Activated naive CD4-positive, alpha-beta T cell treated with anti-CD3 and anti-CD28 coated beads for 36 hours (primary cell): ENCODE measurements at places on chromosomes 4 and X.
A peak's percentile ranks its signal among the peaks of the same experiment; 100 is the strongest.

GRCh38 chr4:110840221-110840654, 217.4 kb upstream of the PITX2 start:
- H3K4me1 ChIP-seq: no peaks in the 10 kb centered on the region
- H3K27me3 ChIP-seq: no peaks in the 10 kb centered on the region
- DNase-seq: no peak
- H3K27ac ChIP-seq: no peak overlapping the region

GRCh38 chrX:74248889-74249288, 55.1 kb upstream of the ZCCHC13 start:
- H3K27me3 ChIP-seq: no peaks in the 10 kb centered on the region
- no peak overlapping the region for H3K4me3 ChIP-seq
- no peak overlapping the region for H3K27ac ChIP-seq
- peaks cover 6% of the 10 kb centered on the region for H3K36me3 ChIP-seq
- no peaks in the 10 kb centered on the region for H3K4me1 ChIP-seq

GRCh38 chr4:169773889-169774288, 16.1 kb upstream of the HPF1 start:
- H3K4me1 ChIP-seq: peaks cover 12% of the 10 kb centered on the region
- peaks cover 17% of the 10 kb centered on the region for H3K27me3 ChIP-seq
- no peak overlapping the region for H3K27ac ChIP-seq
- H3K4me3 ChIP-seq: no peak overlapping the region
- no peak for DNase-seq
- H3K36me3 ChIP-seq: no peaks in the 10 kb centered on the region

DNA sequence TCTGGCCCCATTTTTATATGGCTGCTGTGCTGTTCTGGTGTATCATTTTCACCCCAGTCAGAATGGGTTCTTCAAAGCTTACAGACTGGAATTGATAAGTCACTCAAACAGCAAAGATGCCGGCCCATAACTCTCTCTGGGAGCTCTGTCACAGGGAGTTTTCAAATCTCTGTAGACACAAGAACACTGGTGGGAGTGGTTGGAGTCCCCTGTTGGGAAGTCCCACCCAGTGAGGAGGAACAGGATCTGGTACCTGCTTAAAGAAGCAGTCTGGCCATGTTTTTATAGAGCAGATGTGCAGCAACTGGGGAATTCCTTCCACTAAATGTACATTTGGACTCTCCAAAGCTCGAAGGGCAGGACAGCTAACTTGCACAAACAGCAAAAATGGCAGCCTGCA, 69.3 kb upstream of the UGT2B7 start:
- no peak overlapping the region for H3K27ac ChIP-seq
- DNase-seq: no peak
- H3K4me3 ChIP-seq: no peak overlapping the region
- no peaks in the 10 kb centered on the region for H3K4me1 ChIP-seq
- H3K27me3 ChIP-seq: no peaks in the 10 kb centered on the region

GRCh38 chr4:164648849-164649212, 105.1 kb upstream of the SMIM31 start:
- no peak for DNase-seq
- H3K4me1 ChIP-seq: no peaks in the 10 kb centered on the region
- peak overlapping the region; percentile 46 for H3K27ac ChIP-seq

- H3K4me3 ChIP-seq: no peak overlapping the region
- H3K27me3 ChIP-seq: no peaks in the 10 kb centered on the region
- DNase-seq: no peak
- H3K27ac ChIP-seq: no peak overlapping the region
- no peaks in the 10 kb centered on the region for H3K4me1 ChIP-seq
- no peaks in the 10 kb centered on the region for H3K36me3 ChIP-seq
Observed at GRCh38 chrX:12292996-12293765, 154.9 kb downstream of the FRMPD4 start.

DNA sequence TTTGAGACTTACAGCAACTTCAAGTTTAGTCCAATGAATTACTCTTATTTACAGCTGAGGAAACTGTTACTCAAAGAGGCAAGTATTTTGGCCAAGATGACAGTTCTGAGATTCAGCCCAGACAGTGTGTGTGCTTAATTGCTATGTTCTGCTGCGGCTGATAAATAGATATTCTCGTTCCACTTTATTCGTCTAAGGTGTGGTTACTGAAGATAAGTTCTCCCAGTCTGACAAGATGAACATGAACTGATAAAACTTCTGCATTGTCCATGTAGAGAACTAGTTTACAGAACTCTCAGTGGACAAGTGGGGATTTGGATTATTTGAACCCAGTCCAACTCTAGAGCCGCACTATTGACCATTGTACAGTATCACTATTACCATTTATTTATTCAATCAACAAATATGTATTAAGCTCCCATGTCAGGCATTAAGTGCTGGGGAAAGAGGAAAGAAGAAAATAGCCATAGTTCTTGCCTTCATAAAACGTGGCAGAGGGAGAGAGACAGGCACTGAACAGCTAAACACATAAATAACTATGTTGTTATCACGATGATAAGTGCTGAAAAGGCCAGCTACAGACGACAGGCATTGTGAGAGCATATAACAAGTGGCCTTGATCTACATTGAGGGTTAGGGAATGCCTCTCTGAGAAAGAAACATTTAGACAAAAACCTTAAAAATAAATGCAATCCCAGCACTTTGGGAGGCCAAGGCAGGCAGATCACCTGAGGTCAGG, 4.0 kb upstream of the DHX15 start:
- no peak overlapping the region for H3K27ac ChIP-seq
- peaks cover 2% of the 10 kb centered on the region for H3K27me3 ChIP-seq

GRCh38 chrX:37854748-37855147, 7.4 kb upstream of the DYNLT3 start:
- H3K27me3 ChIP-seq: no peaks in the 10 kb centered on the region
- H3K27ac ChIP-seq: no peak overlapping the region
- no peaks in the 10 kb centered on the region for H3K4me1 ChIP-seq
- H3K36me3 ChIP-seq: no peaks in the 10 kb centered on the region
- no peak for DNase-seq

DNA sequence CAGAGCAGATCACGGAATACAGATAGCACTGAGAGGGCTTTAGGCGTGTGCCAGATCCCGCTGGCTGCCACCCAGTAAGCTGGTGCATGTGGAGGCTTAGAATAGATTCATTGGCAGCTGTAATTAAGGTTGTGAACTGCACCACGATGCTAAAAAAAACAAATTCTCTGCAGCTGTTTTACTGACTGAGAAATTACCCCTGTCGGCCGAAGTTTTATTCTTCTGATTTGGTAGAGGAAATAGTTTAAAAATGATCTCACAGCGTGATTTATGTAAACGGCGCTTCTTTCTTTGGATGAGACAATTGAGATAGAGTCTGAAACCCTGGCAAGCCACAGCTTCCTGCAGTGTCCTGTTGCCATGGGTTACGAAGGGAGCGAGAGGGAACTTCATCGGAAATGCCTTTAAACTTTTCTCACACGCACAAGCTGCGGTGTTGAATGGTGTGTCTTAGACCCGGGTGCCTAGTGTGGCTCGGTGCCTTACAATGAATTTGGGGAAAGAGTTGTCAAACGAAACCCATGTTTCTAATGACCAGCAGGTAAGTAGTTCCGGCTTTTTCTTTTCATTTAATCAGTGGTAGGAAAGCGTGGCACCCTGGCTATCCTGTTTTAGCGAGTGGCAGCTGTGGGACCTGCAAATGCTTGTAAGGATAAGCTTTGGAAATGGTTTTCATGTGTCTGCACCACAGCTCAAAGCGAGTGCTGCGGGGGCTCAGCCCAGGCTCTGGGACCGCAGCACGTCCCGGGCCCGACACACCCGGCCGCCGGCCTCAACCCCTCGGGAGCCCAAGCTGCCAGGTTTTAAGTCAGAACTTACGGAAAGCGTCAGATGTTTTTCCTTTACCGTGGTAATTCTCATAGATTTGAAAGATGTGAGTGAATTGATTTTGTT, 71.7 kb upstream of the HGFAC start:
- no peaks in the 10 kb centered on the region for H3K36me3 ChIP-seq
- peaks cover 13% of the 10 kb centered on the region for H3K27me3 ChIP-seq
- H3K27ac ChIP-seq: no peak overlapping the region
- peak; percentile 81 for DNase-seq

DNA sequence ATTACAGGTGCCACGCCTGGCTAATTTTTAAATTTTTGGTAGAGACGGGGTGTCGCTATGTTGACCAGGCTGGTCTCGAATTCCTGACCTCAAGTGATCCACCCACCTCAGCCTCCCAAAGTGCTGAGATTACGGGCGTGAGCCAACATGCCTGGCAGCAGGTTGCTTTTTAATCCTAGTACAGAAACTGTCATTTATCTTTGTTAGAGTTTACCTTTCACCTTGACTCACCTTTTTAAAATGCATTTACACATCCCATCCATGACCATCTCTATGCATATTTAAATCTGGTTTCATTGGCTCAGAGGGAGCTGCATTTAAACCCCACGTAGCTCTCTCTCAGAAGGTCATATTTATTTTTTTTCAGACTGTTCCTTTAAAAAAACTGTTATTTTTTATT, 31.9 kb downstream of the SLC16A2 start:
- no peaks in the 10 kb centered on the region for H3K27me3 ChIP-seq
- DNase-seq: no peak
- H3K36me3 ChIP-seq: no peaks in the 10 kb centered on the region

- no peak overlapping the region for H3K4me3 ChIP-seq
- H3K27me3 ChIP-seq: no peaks in the 10 kb centered on the region
- no peak for DNase-seq
Observed at GRCh38 chrX:109707720-109708119, 25.3 kb downstream of the ACSL4 start.

DNA sequence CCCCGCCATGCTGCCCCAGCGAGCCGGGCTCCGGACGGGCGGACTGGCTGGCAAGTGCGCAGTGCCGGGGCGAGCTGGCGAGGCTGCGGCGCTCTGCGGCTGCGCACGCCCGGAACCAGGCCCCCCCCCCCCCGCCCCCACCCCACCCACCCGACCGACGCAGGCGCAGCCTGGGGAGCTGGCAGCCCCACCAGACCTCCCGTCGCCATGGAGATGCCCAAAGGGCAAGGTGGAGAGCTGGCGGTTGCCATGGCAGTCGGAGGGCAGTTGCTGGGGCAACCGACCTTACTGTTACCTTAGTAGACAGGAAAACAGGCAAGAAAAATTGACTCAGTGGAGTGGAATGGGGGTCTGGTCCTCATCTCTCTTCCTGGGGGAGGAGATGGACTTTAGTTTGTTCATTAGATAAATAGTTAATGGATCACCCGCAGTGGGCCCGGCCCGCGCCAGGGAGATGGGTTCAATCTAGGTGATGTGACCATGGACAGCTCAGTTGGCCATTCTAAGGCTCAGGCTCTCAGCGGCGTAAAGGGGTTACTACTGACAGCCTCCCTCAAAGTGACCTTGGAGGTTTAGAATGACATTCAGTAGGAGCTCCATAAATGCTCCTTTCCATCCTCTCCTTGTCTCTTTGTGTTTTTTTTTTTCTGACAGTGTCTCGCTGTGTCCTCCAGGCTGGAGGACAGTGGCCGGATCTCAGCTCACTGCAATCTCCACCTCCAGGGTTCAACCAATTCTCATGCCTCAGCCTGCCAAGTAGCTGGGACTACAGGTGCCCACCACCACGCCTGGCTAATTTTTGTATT, at the start of gene PCSK1N:
PCSK1N (minus strand) TSS at position 87 of the 806 bp plus-strand sequence; CDS start at position 9, 78 bp downstream.
- H3K27ac ChIP-seq: no peak within 1 kb of the TSS
- peaks cover 14% of the 10 kb centered on the region for H3K4me1 ChIP-seq
- peaks cover 16% of the 10 kb centered on the region for H3K27me3 ChIP-seq
- no peaks in the 10 kb centered on the region for H3K36me3 ChIP-seq
